ENCODE measurements at places on chromosomes 16 and 17.

DNA sequence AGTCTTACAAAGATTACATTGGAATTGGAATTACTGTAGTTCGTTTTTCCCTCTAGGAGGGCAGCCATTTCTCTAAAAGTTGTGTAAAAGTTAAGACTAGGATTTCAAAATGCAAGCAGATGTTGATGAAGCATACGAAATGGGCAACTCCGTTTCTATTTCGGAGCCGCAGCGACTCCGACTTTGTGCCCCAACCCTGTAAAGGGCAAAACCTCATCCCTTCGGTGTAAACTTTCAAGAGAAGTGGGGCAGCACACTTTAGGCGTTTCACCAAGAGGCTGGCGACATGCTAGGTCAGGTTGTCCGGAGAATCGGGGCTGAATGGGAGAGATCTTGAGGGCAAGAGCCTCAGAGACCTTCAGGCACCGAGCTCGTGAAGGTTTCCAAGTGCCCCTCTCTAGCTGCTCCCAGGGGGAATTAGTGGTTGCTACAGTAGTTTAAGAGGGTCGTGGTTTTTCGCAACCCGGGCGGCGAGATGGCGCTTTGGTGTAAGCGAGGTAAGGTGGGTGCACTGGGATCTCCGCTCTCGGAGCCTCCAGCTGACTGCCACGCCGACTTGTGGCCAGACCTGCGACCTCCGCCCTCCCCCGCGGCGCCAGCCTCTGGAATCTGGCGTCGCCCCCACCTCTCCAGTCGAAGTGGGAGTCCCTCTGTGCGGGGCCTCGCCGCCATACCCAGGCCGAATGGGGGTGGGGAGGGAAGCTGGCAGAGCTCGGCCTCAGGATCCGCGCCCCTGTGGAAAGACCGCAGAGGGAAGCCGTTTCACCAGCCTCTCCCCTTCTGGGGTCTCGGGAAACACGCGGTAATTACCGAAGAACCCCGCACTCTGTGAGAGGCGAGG is 1.0 kb upstream of the HEXIM2 start:
- peak; percentile 73 for DNase-seq

GRCh38 chr17:80092959-80093358 is 8.4 kb upstream of the GAA start:
- no peak for DNase-seq

DNA sequence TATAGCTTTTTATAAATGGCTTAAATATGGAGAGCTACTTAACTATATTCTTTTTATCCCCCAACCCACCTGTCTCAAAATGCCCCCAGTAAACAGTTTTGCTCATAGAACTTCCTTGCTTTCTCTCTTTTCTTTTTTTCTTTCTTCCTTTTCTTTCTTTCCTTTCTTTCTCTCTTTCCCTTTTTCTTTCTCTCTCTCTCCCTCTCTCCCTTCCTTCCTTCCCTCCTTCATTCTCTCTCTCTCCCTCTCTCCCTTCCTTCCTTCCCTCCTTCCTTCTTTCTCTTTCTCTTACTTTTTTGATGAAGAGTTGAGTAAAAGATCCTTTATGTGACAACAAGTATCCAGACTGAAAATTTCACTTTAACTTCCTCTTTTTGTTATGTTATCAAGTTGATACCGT is 48.2 kb downstream of the KCNJ2 start:
- no peak for DNase-seq

DNA sequence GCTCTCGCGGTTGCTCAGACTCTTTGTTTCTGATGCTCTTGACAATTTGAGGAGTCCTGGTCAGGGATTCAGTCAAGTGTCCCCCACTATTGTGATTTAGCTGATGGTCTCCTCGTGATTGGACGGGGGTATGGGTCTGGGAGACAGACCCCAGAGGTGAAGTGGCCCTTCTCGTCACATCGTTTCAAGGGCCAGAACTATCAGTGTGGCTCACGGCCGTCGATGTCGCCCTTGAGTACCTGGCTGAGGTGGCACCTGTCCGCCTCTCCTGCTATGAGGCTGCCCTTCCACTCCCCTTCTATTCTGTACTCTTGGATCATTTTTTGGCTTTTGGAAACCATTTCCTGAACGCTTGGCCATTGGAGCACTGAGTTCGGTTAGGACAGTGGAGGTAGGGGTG is 7.4 kb upstream of the MEAK7 start:
- no peak for DNase-seq

GRCh38 chr17:41464682-41465081 is 2.5 kb downstream of the KRT32 start:
- no peak for DNase-seq

DNA sequence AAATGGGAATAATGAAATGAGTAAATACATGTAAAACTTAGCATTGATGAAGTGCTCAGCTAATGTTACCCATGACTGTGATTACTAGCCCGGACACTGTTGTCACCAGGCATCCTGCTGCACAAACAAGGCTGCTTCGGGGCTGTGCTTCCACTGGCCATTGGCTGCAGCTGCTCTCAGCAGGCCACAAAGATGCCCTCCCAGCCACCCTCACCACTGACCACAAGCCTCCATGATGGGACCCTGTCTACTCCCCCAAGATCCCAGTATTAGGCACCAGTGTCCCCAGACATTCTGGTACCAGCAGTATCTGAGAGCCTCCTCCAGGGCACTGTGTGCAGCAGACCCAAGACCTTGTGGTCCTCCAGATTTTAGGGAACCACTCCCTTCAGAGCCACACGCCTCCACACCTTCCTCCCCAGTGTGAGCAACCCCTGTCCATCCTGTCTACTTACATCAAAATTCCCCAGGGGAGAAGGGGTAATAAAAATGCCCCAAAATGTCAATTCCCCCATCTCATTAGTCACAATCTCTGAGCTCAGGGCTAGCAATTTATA is 19.7 kb upstream of the NUP93 start:
- DNase-seq, result no peak

DNA sequence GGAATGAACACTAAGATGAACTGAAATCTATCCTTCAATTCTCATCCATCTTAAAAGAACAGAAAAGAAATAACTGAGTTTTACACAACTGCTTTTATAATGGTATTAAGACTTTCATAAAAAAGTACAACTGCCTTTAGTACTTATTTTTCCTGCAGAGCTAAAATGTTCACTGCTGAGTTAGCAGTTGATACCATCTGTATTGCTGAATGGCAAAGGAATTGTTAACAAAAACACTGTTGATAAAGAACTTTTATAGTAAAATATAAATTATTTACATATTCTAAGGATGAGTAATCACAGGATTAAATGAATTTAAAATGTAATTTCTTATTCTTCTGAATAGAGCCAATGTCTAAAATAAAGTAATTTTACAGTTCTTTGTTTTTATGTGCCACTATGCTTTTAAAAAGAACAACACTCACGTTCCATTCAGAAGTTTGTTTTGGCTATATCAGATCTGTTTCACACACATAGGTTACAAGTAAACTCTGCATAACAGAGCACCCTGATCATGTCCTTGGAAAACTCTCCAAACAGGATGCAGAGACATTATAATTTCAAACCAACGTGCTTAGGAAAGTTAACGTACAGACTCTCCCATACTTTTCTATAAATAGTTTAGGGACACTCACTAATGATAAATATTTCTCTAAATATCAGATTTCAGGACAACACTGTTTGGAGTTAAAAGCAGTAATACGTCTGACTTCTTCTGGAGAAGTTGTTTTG is 151.1 kb downstream of the ITFG1 start:
- no peak for DNase-seq

DNA sequence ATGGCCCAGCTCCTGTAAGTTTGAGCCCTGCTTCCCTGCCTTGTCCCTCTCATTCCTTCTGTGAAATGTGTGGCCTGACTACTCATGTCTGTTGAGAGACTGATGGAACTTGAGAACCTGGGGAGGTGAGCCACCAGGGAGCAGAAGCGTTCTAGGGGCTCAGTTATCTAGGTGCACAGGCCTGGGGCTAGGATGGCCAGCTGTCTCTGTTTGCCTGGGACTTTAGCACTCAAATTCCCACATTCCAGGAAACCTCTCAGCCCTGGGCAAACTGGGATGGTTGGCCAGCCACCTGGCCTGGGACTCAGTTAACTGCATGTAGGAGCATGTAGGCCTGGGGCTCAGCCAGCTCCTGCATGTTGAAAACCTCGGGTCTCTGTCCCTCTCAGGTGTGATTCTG is 9.3 kb upstream of the EPN3 start:
- DNase-seq, result no peak

DNA sequence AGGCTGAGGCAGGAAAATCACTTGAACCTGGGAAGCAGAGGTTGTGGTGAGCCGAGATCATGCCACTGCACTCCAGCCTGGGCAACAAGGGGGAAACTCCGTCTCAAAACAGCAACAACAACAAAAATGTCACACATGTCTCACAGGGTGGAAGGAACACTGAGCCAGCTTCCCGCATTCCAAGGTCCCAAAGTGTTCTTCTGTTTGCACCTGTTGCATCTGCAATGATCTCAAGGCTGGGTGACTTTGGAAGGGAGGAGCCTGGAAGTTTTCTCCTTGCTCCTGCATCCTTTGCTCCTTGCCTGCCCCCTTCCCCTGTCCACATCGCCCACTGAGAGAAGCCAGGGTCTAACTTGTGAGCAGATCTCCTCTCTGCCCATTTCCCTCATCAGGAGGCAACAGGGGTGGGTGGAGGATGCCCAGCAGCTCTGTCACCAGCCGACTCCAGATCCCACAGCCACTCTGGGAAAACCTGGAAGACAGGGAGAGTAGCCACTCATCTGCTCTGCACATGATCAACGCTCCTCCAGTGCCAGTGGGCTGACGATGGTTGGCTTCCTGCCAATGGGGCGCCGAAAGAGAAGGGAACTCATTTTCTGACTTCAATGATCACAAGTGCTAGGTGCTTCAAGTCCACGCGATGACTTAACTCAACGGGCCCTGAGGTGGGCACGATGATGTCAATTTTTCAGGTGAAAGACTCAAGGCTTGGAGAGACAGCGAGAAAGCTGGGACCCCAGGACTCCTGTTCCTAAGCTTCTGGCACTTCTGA is 12.6 kb downstream of the CHST6 start:
- no peak for DNase-seq

GRCh38 chr16:4746991-4747574 is 12.7 kb downstream of the DNAAF8 start:
- no peak for DNase-seq

DNA sequence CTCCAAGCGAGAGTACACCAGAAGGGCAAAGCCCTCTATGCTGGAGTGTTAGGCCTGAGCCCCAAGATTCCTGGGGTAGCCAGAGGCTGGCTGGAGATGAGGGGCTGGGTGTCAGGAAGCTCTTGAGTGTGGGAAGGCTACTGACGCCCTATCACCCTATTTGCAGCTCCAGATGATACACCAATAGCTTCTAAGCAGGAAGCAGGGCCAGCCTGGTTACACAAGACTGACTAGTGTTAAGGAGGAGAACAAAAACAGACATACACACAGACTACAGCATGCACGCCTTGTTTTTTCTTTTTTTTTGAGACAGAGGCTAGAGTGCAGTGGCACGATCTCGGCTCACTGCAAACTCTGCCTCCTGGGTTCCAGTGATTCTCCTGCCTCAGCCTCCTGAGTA is 15.9 kb downstream of the POLR3K start:
- DNase-seq, result no peak

- DNase-seq, result no peak
These were observed 119.5 kb downstream of the IRF8 start for GRCh38 chr16:86018487-86018886.

DNA sequence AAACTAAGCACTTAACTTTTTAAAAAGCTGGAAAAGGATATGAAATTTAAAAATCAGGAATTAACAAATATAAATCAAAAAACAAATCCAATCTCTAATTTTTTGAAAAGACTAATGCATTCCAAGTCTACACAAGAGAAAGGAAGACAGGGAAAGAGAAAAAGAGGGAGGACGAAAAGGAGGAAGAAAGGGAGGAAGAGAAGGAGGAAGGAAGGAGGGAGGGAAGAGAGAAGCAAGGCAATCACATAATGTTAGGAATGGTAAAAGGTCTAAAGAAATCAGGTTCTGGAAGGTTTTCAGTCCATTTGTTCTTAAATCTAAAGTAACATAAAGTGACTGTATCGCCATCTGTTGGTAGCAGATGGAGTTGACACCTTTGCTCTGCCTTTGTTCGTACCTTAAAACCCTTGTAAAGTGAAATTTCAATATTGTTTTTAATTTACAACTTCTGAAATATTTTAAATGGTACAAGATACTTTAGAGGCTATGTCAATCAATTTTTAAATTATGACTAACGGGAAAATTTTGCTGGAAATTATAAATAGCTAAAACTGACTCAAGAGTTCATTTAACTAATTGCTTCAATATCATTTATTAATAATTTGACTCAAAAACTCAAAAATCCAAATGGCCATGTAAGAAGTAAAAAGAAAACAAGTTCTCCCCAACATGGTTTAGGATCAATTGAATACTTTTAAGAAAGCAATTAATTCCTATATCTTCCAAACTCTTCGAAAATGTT is 20.4 kb upstream of the CDYL2 start:
- peak; percentile 35 for DNase-seq

GRCh38 chr16:87951552-87952538 is 611 bp downstream of the BANP start:
- DNase-seq, result peak; percentile 24

- DNase-seq, result no peak
These were observed 2.2 kb downstream of the THOC6 start for GRCh38 chr16:3026003-3026378.

- no peak for DNase-seq
These were observed 94.3 kb downstream of the CYLD start for GRCh38 chr16:50836121-50836621.

GRCh38 chr17:68777243-68777855 is 176.2 kb upstream of the FAM20A start:
- DNase-seq, result peak; percentile 46

DNA sequence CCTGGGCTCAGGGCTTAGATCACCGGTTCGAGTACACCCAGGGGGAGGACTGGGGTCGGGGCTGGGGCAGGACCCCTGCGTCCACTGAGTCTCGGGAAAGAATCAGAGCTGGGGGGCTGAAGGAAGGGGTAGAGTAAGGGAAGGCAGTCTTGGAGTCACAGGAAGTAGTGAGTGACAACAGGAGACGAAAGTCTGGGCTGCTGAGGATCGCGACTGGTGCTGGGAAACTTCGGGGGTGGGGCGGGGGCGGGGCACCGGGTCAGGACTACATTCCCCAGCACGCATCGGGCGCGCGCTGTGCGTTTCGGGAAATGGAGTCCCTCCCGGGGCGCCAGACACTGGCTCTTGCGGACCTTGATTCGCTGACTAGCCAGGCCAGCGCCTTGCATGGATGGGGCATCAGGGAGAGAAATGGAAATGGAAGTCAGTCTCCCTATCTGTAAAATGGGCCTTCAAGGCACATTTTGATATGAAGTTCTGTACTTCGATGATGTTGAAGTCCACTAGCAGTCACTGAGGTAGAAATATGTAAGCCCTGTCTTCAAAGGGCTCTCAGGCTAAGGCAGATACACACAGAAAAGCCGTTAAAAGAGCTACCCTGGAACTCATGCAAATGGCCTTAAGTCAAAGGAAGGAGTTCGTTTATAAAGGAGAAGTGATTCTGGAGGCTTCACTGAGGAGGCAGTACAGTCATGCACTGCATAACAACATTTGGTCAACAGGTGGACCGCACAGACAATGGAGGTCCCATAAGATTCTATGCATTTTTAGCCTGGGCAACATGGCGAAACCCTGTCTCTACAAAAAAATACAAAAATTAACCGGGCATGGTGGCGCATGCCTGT is 697 bp downstream of the CTF1 start:
- DNase-seq, result no peak
